ENCODE measurements at places on chromosomes 4 and X. TPM values are rescaled to one million over a fixed set of nuclear protein-coding genes. Genes with fewer than 3 reads are reported as not detected.

- DNase-seq: no peak
These were observed 104.7 kb upstream of the EGFL6 start for GRCh38 chrX:13464599-13465275.

GRCh38 chr4:94629837-94630236, 127.9 kb upstream of the BMPR1B start:
- DNase-seq: no peak

- no peak for DNase-seq
These were observed 2.4 kb upstream of the FTSJ1 start for GRCh38 chrX:48473704-48473990.

- DNase-seq: no peak
These were observed 396.8 kb upstream of the GRIA3 start for GRCh38 chrX:122787231-122787630.

GRCh38 chrX:39525758-39526157, 572.0 kb downstream of the BCOR start:
- no peak for DNase-seq

GRCh38 chr4:113603911-113604310, 157.6 kb downstream of the CAMK2D start:
- no peak for DNase-seq

DNA sequence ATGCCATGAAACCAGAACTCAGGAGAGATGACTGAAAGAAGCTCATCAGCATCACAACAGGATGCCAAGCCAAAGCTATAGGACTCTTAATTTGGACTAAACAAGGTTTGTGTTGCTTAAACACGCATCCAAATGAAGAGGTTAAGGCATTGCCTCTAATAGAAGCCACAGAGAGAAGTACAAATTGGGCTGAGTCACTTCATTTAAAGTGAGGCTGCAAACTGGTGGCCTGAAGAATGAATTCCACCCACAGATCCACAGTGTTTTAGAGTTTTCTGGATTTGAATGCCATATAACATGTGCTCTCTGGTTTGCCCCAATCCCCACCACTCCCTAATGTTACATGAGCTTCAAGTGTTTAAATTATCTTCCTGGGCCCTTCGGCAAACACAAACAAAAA, 103.5 kb downstream of the FIP1L1 start:
- no peak for DNase-seq

Gene PRSS12
- 1.6 TPM for total RNA-seq

- DNase-seq: no peak
These were observed 120.9 kb downstream of the ANKRD50 start for GRCh38 chr4:124591637-124592036.

DNA sequence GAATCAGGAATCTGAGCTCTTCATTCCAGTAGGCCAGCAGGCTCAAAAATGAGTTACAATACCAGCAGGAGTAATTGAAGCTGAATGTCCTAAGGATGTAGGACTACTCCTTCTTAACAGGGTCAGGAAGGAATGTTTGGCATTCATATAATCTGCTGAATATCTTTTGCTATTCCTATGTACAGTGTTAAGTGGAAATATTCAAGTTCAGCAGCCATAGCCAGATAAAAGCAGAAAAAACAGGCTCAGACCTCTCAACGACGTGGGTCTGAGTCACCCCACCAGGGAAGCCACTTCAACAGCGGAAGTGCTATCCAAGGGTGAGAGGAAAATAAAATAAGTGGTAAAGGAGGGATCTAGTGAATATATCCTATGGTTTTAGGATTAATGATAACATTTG, 577.0 kb downstream of the SPOCK3 start:
- DNase-seq: no peak

Gene NMU
- total RNA-seq: 0.55 TPM

Gene HMX1
- not detected for total RNA-seq

Gene CCDC149
- 4.9 TPM for total RNA-seq

- DNase-seq: no peak
These were observed 7.8 kb downstream of the CASP3 start for GRCh38 chr4:184641451-184641850.

Gene AMTN
- not detected for total RNA-seq

- no peak for DNase-seq
These were observed 14.1 kb downstream of the FAT1 start for GRCh38 chr4:186709517-186709916.

Gene ANK2
- total RNA-seq: 46.0 TPM

GRCh38 chrX:2430265-2430825, 70.4 kb downstream of the DHRSX start:
- DNase-seq: no peak

- no peak for DNase-seq
These were observed 26.0 kb upstream of the ENPEP start for GRCh38 chr4:110449947-110450346.

- DNase-seq: no peak
These were observed 18.6 kb upstream of the CAPN6 start for GRCh38 chrX:111288841-111289240.

Gene GNRHR
- not detected for total RNA-seq

Gene YY2
- total RNA-seq: 1.8 TPM

- no peak for DNase-seq
These were observed 23.1 kb downstream of the CT47C1 start for GRCh38 chrX:119095936-119096335.

Gene EMCN
- 0.34 TPM for total RNA-seq

GRCh38 chr4:86894455-86894854, 2.2 kb upstream of the C4orf36 start:
- DNase-seq: no peak

DNA sequence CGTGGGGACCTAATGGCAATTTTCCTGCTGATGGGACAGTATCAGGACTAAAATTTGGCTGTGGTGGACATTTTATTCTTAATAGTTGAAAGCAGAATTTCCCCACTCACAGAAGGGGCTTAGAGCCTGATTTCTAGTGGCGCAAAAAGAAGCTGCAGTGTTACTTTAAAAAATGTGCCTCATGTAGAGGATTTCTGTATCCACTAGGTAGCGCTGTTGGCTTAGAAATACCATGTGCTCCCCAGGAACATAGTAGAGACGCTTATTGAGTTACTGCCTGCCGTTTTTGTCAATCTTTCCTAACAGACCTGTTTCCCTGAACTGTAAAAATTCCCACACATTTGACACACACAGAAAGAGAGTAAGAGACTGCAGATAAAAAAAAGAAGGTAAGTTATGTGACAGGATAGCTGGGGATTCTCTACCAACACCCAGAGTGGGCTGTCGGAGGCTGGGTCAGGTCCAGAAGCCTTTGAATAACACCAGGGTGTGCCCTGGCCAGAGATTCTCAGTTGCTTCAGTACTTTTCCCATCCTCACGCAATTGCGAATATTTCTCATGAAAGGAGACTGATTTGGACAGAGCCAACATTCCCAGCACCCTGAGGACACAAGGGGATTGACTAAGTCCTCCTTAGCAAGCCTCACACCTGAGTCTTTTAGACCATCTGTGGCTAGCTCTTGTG, 88.4 kb downstream of the ZXDA start:
- no peak for DNase-seq

Gene TLR8
- not detected for total RNA-seq

GRCh38 chr4:16243285-16243684, 17.0 kb upstream of the TAPT1 start:
- no peak for DNase-seq

Gene TMEM35A
- 0.41 TPM for total RNA-seq

- DNase-seq: peak; percentile 21
These were observed 605.5 kb upstream of the PITX2 start for GRCh38 chr4:111228396-111228795.

- no peak for DNase-seq
These were observed 13.8 kb downstream of the CXCL13 start for GRCh38 chr4:77619408-77619807.

DNA sequence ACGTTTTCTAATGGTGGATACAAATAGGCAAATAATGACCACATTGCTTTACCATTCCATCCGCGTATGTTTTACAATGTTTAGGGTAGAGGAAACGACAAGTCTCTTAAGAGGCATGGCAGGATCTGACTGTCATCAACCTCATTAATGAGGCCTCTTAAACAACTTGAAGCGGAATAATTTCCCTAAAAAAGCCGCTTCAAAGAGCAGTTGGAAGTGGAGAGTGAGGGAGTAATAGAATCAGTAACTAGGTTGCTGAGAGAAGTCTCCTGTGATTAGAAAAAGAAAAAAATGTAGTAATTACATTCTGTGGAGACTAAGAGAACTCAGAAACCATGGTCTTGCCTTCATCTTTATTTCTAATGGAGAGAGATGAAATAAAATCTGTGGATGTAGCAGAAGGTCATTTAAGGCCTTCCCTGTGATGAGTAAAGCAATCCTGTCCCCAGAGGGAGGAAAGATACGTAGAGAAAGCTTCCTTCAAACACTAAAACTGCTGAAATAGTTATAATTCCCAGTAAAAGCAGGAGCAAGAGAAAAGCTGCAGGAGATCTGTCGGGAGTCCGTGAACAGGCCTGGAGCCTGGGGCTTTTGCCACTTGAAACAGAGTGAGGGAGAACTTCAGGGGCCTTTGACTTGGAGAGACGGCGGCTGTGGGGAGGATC, 11.1 kb upstream of the SEPSECS start:
- DNase-seq: no peak

DNA sequence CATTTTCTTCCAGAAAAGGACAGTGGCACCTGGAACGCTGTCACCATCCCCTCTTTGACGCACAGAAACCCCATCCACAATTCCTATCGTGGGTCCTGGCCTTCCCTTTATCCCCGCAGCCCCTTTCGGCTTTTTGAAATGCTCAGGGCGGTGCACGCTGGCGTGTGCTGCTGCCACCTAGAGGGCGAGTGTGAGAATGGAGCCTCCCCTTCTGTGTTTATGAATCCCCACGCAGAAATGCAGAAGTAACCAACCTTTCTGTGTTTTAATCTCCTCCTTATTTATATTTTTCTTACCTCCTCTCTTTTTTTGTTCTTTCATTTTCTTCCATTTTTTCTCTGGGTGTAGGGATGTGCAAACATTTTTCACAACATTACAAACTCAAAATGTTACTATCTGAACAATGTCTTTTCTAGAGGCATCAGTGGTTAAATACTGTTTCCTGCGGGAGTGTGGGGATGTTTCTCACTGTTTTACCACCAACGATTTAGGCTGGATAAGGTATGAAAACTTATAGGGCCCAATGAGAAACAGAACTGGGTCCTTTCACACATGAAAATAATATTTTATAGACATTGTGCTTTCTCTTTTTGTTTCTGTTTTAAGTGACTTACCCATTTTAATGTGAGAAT, 50.0 kb downstream of the TMA16 start:
- DNase-seq: no peak

GRCh38 chr4:100113732-100114131, 76.5 kb downstream of the DDIT4L start:
- no peak for DNase-seq

- DNase-seq: no peak
These were observed 57.4 kb downstream of the RAPGEF2 start for GRCh38 chr4:159160242-159160641.

DNA sequence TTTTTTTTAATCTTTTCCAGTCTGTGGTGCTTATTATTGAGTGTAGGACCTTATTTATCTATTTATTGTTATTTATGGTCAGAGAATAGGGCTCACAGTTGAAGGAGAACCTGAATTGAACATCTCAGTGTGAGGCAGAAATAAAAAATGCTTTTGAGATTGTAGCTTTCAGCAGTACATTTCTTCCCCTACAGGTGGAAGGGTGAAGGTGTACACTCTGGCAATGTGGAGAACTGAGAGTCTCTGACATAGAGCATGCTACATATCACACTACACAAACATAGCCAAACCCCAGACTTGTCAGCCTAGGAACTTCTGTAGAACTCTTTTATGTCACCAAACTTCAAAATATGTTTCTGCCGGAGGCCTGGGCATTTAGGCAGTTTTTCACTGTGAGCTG, 140.2 kb downstream of the STIM2 start:
- no peak for DNase-seq

- DNase-seq: no peak
These were observed 27.5 kb downstream of the LNX1 start for GRCh38 chr4:53563824-53564223.

- DNase-seq: no peak
These were observed 47.0 kb downstream of the TBC1D14 start for GRCh38 chr4:6956434-6957147.

DNA sequence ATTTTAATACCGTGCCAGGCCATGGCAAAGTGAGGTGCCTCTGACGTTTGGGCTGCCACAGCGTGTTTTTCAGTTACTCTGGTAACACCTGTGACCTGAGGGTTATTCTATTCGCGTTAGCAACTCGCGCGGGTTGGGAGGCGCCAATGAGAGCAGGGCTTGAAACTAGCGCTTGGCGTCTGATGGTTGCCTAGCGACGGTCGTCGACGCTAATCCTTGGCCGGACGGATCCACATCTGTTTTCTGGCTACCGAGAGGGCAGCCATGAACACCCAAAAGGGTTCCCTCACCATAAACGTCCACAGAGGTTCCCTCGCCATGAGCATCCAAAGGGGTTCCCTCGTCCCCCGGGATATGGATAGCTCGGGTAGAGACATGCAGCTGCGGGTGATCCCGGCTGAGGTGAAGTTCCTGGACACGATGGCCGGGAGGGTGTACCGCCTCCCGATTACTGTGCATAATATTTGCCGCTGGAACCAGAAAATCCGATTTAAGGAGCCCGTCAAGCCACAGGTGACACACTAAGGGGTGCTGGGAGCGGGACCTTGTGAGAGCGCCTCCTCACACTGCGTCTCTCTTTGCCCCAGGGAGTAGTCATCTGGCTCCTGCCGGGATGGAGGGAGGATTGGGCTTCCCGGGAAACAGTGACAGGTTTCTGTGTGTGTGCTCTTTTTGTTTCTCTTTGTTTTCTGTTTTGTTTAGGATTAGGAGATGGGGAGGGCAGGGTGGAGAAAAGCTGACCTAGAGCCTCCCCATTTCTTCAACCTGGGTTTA, at the start of gene CFAP47:
CFAP47 (plus strand) TSS at position 199 of the 774 bp plus-strand sequence; CDS start at position 265, 66 bp downstream.
- peak; percentile 14 for DNase-seq

- no peak for DNase-seq
These were observed 13.5 kb downstream of the AMMECR1 start for GRCh38 chrX:110304371-110304770.

- DNase-seq: no peak
These were observed 36.9 kb downstream of the GPAT3 start for GRCh38 chr4:83572848-83573247.

Gene EFHC2
- not detected for total RNA-seq

GRCh38 chr4:184265546-184266351, 48.1 kb upstream of the ENPP6 start:
- no peak for DNase-seq

- DNase-seq: no peak
These were observed 83.7 kb upstream of the DHRSX start for GRCh38 chrX:2584251-2585157.

DNA sequence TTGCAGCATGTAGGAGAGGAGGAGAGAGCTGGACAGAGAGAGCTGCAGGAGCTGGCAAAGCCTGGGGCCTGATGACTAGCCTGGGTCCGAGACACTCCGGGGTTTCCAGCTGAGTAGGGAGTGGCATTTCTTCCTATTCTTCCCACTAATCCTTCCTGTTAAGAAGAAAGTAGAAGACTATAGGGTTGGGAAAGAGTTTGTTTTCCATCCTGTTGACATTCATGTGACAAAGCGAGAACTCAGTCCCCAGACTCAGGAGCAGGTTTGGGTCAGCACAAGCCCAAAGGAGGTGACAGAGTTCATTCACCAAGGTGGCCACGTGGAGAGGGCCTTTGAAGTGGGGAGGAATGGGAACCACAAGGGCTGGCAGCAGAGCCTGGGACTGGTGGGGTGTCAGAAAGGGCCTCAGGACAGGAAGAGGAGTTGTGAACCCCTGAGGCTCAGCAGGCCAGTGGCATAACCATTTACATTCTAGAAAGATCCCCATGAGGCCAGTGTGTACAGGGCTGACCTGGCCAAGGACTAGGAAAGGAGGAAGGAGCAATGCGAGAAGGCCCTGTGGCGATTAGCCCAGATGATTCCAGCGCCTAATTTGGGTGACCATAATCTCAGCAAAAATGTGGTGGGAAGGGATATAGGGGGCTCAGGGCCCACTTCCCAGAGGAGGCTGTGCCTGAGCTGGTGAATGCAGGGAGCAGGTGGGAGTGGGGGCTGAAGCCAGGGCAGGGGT, 3.3 kb upstream of the HAUS3 start:
- DNase-seq: no peak
